ENCODE measurements at places on chromosomes 11 and 22.
A peak's percentile ranks its signal among the peaks of the same experiment; 100 is the strongest.

GRCh38 chr22:29707010-29707409 is 12.8 kb upstream of the CABP7 start:
- DNase-seq, result no peak

DNA sequence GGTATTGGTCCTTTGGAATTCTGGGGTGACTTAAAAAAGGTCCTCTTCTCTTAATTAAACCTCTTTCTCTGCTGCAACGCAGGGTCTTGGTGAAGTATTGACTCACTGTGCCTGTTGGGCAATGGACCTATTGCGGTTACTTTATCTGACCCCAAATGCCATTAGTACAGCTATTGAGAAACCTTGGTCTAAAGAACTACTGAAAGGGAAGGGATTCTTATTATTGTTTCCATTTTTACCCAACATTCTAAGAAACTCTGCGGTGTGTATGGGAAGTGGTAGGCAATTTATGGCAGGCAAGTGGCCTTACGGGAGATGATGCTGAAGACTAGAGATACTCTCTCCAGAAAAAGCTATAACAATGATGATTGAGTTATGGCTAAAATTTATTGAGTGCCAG is 12.5 kb downstream of the SLC6A5 start:
- no peak for DNase-seq

- no peak for DNase-seq
Observed at GRCh38 chr11:17432002-17432401, 43.5 kb upstream of the KCNJ11 start.

DNA sequence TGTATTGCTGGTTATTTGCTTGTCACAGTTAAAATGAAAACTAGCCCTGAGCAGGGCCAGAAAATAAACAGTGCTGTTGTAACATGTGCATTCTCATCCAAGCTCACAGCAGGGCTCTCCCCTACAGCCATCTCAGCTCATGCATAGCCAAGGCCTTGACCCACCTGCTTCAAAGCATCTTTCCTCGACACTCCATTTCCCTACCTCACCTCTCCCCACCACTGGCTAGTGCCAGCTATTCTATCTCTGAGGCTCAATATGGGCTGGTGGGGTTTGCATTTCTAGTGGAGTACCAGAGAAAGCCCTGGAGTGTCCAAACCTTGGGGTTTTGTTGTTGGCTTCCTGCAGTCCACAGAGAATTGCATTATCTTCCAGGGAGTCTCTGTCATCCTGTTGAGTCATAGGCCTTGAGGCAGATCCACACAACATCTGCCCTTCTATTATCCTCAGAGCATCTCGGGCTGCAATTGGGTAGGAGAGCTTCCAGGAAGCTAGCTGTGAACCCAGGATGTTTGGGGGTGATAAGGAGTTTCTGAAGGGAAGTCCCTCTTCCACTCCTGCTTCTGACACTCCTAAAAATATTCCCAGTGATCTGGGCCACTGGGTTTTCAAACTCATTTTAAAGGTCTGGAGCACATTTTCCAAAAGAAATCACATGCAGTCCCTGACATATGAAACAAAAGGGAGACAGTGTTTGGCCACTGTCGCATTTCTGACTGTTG is 36.1 kb upstream of the AMOTL1 start:
- peak; percentile 87 for DNase-seq

- DNase-seq, result peak; percentile 96
Observed at GRCh38 chr11:69122630-69123431, 32.9 kb upstream of the SMIM38 start.

- DNase-seq, result no peak
Observed at GRCh38 chr11:114610984-114611944, 15.7 kb upstream of the NXPE4 start.

DNA sequence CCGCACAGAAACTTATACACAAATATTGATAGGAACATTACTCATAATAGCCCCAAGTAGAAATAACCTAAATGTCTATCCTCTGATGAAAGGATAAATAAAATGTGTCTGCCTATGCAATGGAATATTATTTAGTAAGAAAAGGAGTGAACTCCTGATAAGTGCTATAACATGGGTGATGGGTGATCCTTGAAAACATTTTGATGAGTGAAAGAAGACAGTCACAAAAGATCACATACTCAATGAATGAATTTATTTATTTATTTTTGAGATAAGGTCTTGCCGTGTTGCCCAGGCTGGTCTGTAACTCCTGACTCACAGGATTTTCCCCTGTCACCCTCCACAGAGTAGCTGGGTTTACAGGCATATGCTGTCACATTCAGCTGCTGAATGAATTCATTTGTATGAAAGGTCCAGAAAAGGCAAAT is 17.3 kb downstream of the RNF121 start:
- no peak for DNase-seq

DNA sequence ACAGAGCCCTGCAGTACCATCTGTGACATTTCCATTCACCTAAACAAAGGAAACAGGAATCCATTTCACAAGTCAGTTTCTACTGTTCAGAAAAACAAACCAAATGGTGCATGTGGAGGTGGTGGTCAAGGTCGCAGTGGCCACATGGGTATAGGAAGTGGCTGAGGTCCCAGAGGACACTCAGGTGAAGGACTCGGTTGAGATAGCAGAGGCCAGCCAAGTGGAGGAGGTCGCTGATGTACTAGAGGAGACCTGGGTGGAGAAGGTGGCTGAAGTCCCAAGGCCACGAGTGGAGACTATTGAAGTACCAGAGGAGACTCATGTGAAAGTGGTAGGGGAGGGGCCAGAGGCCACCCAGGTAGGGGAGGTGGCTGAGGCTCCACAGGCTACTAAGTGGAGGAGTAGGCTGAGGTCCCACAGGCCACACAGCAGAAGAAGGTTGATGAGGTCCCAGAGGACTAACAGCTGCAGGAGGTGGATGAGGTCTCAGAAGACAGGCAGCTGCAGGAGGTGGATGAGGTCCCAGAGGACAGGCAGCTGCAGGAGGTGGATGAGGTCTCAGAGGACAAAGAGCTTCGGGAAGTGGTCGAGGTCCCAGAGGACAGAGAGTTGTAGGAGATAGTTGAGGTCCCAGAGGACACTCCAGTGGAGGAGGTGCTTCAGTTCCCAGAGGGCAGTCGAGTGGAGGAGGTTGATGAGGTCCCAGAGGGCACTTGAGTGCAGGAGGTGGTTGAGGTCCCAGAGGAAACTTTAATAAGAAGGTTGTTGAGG is 40.2 kb downstream of the ZNF195 start:
- DNase-seq, result no peak

GRCh38 chr11:86990031-86990430 is 34.8 kb upstream of the FZD4 start:
- no peak for DNase-seq

DNA sequence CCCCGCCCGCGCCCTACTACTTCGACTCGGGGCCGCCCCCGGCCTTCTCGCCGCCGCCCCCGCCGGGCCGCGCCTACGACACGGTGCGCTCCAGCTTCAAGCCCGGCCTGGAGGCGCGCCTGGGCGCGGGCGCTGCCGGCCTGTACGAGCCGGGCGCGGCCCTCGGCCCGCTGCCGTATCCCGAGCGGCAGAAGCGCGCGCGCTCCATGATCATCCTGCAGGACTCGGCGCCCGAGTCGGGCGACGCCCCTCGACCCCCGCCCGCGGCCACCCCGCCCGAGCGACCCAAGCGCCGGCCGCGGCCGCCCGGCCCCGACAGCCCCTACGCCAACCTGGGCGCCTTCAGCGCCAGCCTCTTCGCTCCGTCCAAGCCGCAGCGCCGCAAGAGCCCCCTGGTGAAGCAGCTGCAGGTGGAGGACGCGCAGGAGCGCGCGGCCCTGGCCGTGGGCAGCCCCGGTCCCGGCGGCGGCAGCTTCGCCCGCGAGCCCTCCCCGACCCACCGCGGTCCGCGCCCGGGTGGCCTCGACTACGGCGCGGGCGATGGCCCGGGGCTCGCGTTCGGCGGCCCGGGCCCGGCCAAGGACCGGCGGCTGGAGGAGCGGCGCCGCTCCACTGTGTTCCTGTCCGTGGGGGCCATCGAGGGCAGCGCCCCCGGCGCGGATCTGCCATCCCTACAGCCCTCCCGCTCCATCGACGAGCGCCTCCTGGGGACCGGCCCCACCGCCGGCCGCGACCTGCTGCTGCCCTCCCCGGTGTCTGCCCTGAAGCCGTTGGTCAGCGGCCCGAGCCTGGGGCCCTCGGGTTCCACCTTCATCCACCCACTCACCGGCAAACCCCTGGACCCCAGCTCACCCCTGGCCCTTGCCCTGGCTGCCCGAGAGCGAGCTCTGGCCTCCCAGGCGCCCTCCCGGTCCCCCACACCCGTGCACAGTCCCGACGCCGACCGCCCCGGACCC is 17.4 kb upstream of the ACR start:
- DNase-seq, result no peak

GRCh38 chr11:118282606-118283005 is 18.5 kb upstream of the MPZL2 start:
- no peak for DNase-seq

GRCh38 chr11:114208377-114208776 is 87.8 kb upstream of the NNMT start:
- no peak for DNase-seq

- no peak for DNase-seq
Observed at GRCh38 chr11:123505546-123506299, 75.7 kb downstream of the GRAMD1B start.

DNA sequence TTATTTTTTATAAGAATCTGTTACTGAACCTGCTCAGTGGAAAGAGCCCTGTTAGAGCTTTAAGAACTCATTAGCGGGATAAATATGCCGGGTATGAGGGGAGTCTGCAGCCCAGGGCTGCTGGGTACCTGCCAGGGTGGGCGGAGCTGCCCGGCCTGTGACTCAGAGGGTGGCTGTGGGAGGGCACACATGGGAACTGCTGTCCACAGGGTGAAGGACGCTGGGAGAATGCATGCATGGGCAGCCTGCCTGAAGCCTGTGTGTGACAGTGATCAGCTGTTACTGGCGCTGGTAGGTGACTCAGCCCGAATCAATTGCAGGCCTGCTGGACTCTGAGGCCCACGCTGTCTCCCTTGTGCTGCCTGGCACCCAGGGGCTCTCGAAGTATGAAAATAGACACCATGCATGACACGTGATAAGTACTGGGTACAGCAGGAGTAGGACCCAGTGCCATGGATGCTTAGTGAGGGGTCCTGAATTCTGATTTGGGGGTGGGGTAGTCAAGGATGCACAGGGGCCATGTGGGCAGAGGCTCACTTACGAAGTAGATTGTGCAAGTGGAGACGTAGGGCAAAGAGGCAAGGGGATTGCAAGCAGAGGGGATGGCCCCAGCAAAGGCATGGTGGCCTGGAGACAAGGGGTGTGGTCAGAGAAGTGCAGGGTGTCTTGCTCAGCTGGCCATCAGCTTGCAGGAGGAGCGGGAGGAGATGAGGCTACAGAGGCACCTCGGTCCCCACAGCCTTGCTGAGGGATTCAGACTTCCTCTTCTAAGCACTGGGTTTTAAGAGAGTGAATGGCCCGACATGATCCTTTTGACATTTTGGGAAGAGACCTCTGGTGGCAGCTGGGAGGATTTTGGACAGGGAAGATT is 36.5 kb downstream of the GRIK4 start:
- DNase-seq, result peak; percentile 75

- DNase-seq, result no peak
Observed at GRCh38 chr11:79485694-79486093, 44.9 kb upstream of the TENM4 start.

GRCh38 chr11:91295591-91295990 is 929.0 kb upstream of the FAT3 start:
- no peak for DNase-seq

- no peak for DNase-seq
Observed at GRCh38 chr11:68411501-68411991, 49.0 kb upstream of the PPP6R3 start.

DNA sequence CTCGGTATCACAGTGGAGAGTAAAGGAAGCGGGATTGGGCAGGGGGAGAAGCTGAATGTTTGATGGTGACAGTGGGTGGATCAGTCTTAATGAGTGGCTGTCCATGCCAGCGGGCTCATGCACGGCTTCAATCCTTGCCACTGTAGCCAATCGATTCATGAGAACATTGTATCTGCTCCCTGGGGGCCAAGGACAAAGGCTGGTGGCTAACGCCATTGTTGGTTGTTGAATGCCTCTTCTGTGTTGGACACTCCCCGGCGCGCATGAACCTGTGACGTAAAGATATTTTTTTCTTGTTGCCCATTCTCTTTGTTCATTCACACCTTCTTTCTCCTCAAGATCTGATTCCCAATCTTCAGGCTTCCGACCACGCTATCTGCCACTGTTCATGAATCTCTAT is 20.9 kb upstream of the ATXN10 start:
- no peak for DNase-seq

GRCh38 chr22:50293441-50294318 is 13.8 kb downstream of the PLXNB2 start:
- DNase-seq, result no peak

- no peak for DNase-seq
Observed at GRCh38 chr11:30487200-30487898, 98.8 kb downstream of the MPPED2 start.
